Pulmonary artery endothelial cell (primary cell): ENCODE measurements at places on chromosomes 1 and 21.

GRCh38 chr1:29760067-29760564, 523.8 kb downstream of the PTPRU start:
- DNase-seq, result no peak

GRCh38 chr1:57839067-57839466, 415.2 kb upstream of the DAB1 start:
- DNase-seq, result no peak

- no peak for DNase-seq
Measured at GRCh38 chr21:42652527-42653230, 742 bp upstream of the PDE9A start.

DNA sequence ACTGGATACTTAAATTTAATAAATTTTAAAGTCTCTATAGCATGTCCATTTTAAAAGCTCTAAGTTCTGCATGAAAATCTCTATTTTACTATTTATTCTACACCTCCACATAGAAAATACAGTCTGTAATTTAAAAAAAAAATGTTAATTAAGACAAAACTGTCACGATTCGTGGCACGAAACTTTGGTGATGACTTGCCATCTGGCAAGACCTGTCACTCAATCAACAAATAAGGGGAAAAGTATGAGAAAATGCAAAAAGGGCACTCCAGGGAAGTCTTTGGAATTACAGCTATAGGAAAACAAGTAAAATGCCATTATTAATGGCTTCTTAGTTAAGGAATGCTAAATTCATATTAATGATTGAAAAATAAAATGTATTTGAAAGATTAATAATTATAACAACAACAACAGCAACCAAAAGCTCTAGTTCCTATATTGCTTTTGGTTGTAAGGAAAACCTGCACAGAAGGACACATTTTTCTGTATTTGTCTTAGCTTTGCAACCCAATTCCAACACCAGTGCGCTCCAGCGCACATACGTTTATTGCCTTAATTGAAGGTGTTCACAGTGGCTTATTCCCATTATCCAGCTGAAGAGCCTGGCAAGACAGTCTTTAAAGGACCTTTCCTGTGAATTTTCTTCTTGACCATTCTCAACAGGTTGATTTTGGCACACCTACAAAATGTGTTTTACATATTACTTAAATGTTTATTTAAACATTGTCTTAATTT, 107.8 kb downstream of the PLPPR5 start:
- DNase-seq, result no peak

GRCh38 chr1:232143315-232143886, 486.5 kb downstream of the SIPA1L2 start:
- DNase-seq, result no peak
